ENCODE measurements at places on chromosomes 2 and 18.

GRCh38 chr18:60259052-60259681 is 113.4 kb downstream of the MC4R start:
- DNase-seq, result no peak

- DNase-seq, result no peak
Measured at GRCh38 chr2:42900289-42900891, 108.0 kb upstream of the HAAO start.

DNA sequence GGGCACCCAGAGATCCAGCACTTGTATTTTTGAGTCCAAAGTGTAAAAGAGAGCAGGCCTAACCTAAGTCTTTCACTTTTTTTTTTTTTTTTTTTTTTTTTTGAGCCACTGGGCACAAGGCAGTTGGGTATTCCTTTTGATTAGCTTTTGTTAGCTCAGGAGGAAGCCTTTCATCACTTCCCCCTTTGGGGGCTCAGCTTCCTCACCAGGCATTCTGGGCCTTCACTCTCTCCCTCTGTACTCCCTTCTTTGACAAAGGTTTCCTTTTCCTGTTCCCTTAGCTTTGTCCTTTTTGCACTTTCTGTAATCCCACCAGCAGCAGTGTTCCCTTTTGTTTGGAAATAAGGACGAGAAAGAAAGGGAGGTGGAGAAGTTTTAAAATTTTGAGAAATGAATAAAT is 88.2 kb downstream of the PKP4 start:
- no peak for DNase-seq

DNA sequence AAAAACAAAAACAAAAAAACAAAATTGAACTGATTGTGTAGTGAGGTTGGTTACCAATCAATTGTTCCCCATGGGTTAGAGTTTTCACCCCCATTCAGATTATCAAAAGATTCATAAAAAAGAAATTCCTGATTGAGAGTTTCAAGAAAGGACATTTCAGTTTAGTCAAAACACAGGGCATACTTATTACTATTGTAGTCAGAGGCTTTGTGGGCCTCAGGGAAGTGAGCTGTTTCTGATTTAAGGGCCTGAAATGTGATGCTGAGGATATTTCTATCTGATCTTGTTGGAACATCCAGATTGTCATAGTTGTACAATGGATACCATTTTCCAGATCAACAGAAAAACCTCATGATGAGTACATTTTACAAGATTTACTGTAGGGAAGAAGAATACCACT is 368.1 kb upstream of the NETO1 start:
- DNase-seq, result no peak
